ENCODE measurements at places on chromosomes 12 and 14.
A peak's percentile ranks its signal among the peaks of the same experiment; 100 is the strongest.

- no peak for DNase-seq
Measured at GRCh38 chr14:59897757-59898383, 22.1 kb upstream of the LRRC9 start.

GRCh38 chr12:54541751-54542290 is 7.6 kb upstream of the PDE1B start:
- no peak for DNase-seq

GRCh38 chr12:20792971-20793370 is 17.5 kb upstream of the SLCO1B3 start:
- DNase-seq, result no peak

- DNase-seq, result no peak
Measured at GRCh38 chr12:122230798-122231197, 4.9 kb upstream of the DIABLO start.

DNA sequence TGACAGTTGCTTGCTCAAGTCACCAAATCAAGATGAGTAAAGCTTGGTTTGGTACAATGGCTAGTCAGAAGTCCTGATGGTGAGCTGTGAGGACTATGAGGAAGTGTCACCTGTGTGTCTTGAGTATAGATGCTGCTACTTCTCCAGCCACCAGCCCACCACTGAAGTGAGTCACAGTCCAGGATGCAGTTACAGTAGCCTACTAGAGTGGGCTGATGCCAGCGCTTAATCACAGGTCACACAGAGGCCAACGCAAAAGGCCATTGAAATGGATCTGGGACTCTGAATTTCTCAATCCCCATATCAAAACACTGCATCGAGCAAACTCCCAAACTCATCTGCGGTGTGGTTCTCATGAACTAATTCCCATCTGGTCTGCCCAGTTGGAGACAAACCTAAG is 223.1 kb downstream of the ANO6 start:
- no peak for DNase-seq

GRCh38 chr12:53728206-53728605 is 954 bp upstream of the CALCOCO1 start:
- DNase-seq, result no peak

- no peak for DNase-seq
Measured at GRCh38 chr12:82660541-82661325, 26.0 kb upstream of the TMTC2 start.

- DNase-seq, result no peak
Measured at GRCh38 chr14:94640721-94641631, 28.8 kb downstream of the SERPINA3 start.

DNA sequence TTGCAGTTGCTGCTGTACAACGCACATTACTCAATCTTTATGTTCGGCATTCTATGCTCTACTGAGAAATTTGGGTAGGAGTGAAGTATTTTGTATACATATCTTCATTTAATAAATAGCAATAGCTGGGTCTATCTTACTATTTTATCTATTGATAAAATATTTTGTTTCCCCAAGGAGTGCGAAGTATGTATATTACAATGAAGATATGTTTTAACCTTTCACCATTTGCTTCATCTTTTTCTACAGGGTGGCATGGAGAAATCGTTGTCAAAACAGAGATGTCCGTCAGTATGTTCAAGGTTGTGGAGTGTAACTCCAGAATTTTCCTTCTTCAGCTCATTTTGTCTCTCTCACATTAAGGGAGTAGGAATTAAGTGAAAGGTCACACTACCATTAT is 4.7 kb downstream of the LYZ start:
- DNase-seq, result no peak

DNA sequence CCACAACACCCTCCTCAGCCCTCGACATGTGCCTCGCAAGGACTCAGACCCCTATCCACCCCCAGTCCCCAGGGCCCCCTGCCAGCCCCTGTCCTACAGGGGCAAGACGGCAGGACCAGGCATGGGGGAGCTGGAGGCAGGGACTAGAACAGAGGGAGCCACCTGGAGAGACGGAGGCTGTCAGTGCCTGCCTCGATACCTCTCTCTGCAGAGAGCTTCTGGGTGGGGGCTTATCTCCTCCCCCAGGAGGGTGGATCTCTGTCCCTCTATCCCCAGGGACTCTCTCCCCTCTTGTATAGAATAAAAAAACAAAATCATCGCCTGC is 2.0 kb upstream of the CPNE6 start:
- DNase-seq, result no peak

DNA sequence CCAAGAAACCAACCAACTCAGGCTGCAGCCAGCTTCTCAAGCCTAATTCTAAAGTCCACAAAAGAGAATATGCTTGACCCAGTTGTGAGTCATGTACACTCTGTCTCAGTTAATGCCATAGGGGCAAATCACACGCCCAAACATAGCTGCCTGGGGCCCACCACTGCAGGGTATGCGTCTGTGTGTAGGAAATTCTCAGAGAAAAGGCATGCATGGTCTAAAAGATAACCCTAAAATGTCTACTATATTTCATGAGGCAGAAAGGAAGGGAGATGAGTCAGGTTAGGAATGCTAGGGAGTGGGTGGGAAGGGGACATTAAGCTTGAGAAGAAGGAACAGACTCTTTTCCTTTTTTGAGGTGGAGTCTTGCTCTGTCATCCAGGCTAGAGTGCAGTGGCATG is 22.3 kb upstream of the SPTLC2 start:
- no peak for DNase-seq

DNA sequence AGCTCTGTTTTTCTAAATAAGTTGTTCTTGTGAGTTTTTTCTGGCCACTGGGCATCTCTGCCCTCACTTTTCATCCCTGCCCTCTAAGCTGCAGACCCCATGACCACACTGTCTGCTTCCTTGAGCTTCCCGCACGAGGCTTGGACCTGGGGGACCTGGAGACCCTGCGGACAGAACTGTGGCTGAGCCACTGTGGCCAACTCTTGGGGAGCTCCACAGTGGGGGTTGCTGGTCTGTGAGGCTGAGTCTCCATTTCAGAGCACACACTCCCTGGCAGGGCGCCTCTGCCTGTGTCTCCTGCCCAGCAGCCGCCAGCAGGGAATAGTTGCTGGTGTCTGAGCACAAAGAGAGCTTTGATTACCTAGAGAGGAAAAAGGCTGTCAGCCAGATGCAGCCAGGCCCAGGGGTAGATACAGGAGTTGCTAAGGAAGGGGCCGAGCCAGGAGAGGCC is 13.1 kb upstream of the RIN3 start:
- peak; percentile 77 for DNase-seq

- DNase-seq, result no peak
Measured at GRCh38 chr14:92563359-92563758, 49.8 kb downstream of the RIN3 start.

DNA sequence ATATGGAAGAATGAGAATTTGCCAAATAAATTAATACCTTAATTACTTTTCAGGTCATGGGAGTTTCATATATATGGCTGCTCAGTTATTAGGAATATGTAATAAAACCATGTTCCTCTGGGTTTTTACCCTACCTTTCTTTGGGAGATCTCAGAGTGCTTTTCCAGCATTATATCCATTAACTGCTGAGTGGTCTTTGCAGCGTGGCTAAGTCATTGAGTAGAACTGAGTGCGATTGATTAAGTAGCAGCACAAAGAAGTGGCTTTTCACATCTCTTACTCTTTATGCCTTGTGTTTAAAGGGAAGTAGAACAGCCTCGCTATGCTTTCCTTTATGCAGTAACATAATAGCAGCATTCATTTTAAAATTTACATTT is 340.1 kb downstream of the SNAPC1 start:
- no peak for DNase-seq

- no peak for DNase-seq
Measured at GRCh38 chr12:119565404-119565803, 28.2 kb upstream of the TMEM233 start.

All from right forelimb (tissue), 1 donor.